NCI-H748 treated with DMSO at 0.1 percent for 48 hours (cell line): ENCODE measurements at places on chromosomes 4 and X.

- DNase-seq: peak; percentile 2
Measured at GRCh38 chr4:150337734-150338133, 244.2 kb upstream of the MAB21L2 start.

DNA sequence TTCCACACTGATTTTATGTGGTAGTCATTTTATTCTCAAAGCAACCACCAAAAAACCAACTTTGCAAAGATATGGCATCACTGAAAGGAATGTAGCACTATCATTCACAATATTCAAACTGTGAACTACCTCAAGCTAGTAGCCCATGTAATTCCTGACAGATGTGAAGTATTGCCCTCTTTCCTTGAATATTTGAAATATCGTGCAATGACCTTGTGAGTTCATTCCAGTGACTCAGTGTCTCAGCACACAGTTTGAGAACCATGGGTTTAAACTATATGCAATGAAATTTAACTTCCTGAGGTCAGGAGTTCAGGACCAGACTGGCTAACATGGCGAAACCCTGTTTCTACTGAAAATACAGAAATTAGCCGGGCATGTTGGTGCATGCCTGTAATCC lies 20.9 kb upstream of the IQCM start:
- no peak for DNase-seq

DNA sequence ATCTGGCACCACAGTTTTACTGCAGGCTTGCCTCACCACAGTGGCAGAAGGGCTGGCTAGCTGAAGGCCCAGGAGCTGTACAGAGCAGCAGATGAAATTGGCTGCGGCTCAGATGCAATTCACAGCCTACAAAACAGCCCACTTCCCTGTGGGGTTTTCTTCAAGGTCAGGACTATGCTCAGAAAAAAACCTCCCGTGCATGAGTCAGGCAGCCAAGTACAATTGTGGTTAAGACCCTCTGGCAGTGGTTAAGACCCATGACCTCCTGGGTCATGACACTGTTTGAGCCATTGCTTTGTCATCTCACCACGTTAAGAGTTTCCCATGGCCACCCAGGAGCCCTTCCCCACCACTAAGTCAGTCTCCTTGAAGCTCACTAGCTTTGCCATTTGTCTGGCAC lies 276.3 kb downstream of the HNRNPD start:
- DNase-seq: no peak

DNA sequence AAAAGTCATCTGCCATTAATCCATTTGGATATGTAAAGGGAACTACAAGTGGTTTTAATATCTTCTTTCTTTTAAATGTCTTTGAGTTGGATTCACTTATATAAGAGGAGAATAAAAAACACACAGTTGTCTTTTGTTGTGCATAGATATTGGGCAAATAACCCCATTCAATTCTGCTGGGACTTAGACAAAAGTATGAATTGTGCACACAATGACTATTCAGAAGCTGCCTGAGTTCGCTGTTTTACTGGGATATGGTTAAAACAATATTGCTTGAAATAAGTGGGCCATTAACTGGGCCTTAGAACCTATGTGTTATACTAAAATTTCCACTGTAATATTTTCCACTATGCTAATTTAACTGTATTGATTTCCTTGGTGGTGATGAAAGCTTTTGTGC lies 71.7 kb downstream of the PCYT1B start:
- no peak for DNase-seq

- DNase-seq: no peak
Measured at GRCh38 chr4:11698846-11699590, 270.3 kb upstream of the HS3ST1 start.
